Uterus (tissue), 4 donors: ENCODE measurements at places on chromosomes 3 and 15. TPM values are rescaled to one million over a fixed set of nuclear protein-coding genes. Genes with fewer than 3 reads are reported as not detected.
A peak's percentile ranks its signal among the peaks of the same experiment; 100 is the strongest.

The CDC25A gene
- total RNA-seq, result 10.5 TPM

The TICRR gene
- not detected for total RNA-seq

The MINAR1 gene
- total RNA-seq, result 2.9 TPM

The PLCH1 gene
- total RNA-seq, result 0.40 TPM

- peak; percentile 36 for DNase-seq
Observed at GRCh38 chr15:31472636-31473384, 146.2 kb downstream of the KLF13 start.

DNA sequence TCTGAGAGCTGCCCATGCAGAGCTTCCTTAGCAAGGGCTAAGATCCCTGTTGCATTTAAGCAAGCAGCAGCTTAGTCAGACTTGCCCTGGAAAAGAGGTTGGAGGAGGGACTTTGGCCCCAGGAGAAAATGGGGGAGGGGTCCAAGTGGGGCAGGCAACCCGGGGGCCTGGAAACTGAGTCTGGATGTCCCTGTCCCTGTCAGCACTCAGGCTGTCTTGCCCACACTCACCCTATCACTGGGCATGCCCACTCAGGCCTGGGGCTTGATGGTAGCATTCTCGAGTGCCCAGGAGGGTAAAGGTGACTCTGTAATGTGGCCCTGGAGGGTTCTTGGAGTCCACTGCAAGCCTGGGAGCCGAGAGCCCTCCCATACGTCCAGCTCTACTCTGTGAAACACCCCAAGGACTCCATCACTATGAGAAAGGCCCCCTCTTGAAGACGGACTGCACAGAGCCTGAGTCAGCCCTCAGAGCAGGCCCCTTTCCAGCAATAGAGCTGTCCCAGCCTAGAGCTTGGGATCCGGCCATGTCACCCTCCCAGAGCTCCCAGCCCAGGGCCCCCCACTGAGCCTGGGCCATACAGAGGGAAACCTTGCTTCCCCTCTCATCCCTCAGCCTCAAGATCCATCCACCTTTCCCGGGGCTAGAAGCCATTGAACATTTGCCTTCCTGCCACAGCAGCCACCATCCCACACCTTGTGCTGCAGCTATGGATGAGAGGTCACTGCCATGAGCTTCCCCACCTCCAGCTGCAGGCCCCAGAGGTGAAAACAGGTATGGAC lies 13.4 kb downstream of the MYL3 start:
- no peak for DNase-seq

DNA sequence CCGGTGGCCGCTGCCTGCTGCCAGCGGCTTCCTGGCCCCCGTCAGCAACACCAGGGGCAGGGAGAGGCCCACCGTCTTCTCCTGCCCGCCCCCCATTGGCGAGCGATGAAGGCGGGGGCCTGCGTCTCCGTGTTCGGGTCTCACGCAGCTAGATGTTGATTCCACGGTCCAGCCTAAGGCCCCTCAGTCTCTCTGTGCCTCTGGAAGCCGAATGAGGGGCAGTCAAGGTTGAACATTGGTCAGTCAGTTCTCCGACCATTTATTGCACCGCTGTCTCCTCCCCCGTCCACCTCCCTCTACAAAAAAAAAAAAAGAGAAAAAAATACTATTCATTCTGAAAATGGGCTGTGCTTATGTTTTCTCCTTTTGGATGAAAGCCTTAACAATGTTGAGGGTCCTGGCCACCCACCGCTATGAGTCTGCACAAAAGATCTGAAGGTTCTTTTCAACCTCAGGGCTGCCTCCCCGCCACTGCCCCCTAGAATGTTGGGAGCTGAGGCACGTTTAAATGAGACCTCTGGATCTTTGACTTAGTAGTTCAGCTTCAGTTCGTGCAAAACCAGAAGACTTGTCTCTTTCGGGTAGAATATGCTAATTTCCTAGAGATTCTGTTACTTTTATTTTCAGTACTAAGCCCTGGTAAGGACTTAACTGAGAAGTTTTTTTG lies 736 bp downstream of the IREB2 start:
- no peak for DNase-seq

DNA sequence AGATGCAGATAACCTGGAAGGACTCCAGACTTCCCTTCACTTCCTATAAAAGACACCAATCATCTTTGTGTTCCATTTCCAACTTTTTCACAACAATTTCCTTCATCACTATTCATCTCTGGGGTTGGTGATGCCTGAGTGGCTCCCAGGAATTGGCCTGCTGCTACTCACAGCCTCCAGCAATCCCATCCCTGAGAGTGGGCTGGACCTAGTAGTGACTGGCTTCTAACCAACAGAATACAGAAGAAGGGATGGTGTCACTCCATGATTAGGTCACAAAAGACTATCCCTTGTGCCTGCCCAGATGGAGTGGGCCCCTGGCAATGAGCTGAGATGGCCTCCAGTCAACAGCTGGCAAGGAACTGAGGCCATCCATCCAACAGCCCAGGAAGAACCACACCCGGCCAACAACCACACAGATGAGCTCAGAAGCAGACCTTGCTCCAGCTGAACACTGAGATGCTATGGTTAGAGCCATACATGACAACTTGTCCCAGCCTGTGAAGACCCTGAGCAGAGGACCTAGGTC lies 20.9 kb downstream of the OCA2 start:
- DNase-seq, result no peak
